Skeletal muscle cell (primary cell): ENCODE measurements at places on chromosomes 12 and 14.

GRCh38 chr14:97624985-97625384, 827.8 kb downstream of the VRK1 start:
- no peak for DNase-seq

GRCh38 chr12:105212438-105212837, 23.5 kb downstream of the APPL2 start:
- no peak for DNase-seq

DNA sequence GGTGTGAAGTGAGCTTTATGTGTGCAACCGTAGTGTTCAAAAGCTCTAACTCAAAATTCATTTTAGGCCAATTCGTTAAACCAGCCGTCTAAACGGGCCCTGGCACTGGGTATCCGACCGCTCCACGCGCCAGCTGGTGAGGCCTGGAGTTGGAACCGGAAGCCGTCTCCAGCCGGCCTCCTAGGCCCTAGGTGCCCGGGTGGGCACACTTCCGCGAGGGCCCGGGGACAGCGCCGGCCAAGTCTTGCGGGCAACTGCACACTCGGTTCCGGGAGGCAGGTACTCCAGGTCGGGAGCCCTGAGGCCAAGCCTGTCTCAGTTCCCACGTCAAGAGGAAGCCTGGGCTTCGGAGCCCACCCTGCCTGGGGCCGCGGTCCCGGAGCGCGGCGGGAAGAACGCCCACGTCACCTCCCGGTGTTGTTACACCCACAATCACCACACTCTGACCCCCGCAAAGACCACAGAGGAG, 16.2 kb downstream of the OTX2 start:
- no peak for DNase-seq

DNA sequence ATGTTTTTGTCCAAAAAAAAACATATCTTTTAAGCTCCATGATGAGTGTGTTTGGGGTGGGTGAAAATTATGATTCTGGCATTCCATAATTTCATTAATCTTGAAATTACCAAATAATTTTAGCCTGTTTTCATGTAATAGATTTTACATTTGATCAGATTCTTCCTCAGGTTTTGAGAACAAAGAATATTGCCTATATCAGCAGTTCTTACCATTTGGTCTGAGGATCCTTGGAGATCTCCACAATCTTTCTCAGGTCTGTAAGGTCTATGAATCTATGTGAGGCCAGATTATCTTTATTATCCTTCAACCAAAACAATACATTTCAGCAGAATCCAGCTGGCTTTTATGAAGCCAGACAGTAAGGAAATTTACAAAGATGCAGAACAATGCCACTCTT, 373.3 kb upstream of the E2F7 start:
- no peak for DNase-seq

DNA sequence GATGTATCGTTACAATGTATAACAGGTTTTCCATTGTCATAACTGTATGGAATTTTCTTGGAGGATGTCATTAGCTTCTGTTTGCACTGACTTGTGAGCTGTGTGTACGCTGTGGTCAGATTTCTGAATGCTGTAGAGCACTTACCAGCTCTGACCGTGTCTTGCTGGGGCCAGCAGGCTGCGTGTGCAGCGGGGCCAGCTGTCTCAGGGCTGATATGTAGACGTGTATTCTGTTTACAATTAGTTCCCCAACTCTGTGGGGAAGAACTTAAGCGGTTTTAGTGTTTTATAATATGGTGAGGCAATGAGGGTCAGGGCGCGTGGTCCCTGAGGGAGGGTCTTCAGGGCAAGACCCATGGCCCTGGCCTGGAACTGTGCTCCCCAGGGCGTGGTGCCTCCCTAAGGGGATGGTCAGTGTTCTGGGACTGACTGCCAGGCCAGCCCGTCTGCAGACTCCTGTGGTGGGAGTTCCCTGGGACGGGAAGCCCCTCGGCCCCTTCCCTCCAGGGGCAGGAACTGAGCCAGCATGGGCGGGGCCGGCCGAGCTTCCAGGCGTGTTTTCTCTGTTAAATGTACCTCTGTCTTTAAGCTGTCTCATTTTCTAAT, 18.7 kb downstream of the XRCC3 start:
- peak; percentile 45 for DNase-seq

DNA sequence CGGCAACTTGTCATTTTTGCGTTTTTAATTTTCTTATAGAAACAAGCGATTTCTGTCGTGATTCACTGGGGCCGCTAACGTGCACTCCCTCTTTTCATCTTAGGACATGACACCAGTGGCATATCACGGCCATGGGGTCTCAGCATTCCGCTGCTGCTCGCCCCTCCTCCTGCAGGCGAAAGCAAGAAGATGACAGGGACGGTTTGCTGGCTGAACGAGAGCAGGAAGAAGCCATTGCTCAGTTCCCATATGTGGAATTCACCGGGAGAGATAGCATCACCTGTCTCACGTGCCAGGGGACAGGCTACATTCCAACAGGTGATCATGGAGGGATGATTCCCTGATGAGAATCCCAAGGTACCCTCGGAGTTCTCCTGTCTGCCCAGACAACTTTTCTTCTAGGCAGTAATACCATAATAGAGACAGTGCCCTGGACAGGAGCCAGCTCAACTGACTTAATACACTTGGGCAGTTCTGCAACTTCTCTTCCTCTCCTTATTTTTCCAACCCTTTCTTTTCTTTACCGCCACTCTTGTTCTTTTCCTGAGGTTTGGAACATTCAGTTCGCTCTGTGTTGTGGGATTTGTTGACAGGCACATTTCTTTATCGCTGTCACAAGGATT, 821 bp downstream of the TMEM106C start:
- no peak for DNase-seq

GRCh38 chr14:71721791-71722190, 210.4 kb upstream of the RGS6 start:
- DNase-seq = no peak

DNA sequence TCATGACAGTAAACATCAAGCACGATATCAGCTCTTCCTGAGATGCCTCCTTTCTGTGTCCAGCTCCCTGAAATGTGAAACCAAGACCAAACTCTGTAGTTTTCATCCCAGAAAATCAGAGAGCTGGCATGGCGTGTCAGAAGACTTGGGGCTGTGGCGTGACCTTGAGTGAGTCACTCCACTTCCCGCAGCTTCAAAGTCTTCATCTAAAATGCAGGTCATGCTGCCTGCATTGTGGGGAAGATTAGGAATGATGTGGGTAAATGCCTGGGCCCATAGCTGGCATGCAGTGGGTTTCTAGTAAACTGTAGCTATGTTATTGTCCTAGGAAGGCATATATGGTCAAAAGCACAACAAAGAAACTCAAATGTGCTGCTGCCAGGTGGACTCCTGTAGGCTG, 28.8 kb downstream of the OAS2 start:
- no peak for DNase-seq

GRCh38 chr12:12249216-12250050, 17.4 kb downstream of the LRP6 start:
- DNase-seq = no peak

- peak; percentile 25 for DNase-seq
Observed at GRCh38 chr14:49940808-49941421, 48.0 kb downstream of the ARF6 start.

DNA sequence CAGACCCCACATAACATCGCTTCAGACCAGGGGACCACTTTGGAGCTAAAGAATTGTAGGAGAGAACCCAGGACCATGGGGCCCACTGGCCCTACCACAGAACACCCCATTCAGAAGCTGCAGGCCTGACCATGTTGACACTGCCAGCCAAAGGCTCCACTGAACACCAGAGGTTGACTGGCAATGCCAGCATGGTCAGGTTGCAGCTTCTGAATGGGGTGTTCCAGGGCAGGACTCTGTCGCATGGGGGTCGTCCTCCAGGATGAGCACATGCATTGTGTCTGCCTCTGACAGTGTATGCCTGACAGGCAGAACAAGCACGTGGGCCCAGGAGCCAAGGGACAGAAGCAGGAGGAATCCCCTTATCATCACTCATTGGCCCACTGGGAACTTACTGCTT, 34.1 kb downstream of the DIO3 start:
- no peak for DNase-seq
